ENCODE measurements at places on chromosomes 5 and 9. TPM values are rescaled to one million over a fixed set of nuclear protein-coding genes. Genes with fewer than 3 reads are reported as not detected.
A peak's percentile ranks its signal among the peaks of the same experiment; 100 is the strongest.

GRCh38 chr9:78031893-78032729 lies 500 bp upstream of the GNAQ start:
- peak; percentile 93 for DNase-seq

DNA sequence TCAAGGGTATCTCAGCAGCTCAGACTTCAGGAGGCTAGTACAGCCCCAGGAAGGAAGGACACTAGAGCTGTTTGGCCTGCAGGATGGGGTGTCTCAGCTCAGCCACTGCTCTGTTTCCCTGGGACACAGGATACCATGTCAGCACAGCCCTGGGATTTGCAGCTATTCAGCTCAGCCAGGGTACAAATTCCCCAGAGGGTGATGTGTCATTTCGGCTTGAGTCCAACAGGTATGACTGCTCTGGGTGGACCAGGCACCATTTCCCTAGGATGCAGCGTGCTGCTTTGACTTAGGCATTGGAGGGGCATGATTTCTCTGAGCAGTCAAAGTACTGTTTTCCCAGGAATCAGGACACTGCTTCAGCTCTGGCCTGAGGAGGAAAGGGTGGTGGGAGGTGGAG lies 130.1 kb downstream of the ARSB start:
- no peak for DNase-seq

DNA sequence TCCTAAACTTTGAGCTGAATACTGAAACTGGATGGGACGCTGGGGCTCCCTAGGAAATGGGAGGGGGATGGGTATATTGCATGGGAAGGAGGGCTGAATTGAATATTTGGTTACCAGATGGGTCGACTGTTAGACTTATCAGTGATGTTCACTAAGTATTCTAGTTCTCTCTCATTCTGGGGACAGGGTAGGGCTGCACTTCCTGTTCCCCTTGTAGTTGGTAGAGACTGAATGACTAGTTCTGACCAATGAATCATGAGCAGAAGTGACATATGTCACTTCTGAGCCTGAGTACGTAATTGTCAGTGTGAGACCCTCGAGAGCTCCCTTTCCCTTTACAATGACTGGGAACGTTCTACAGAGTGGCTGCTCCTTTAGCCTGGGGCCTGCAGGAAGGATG lies 55.5 kb upstream of the DMRT1 start:
- no peak for DNase-seq

GRCh38 chr9:105511446-105511845 lies 46.5 kb upstream of the FKTN start:
- DNase-seq = no peak

DNA sequence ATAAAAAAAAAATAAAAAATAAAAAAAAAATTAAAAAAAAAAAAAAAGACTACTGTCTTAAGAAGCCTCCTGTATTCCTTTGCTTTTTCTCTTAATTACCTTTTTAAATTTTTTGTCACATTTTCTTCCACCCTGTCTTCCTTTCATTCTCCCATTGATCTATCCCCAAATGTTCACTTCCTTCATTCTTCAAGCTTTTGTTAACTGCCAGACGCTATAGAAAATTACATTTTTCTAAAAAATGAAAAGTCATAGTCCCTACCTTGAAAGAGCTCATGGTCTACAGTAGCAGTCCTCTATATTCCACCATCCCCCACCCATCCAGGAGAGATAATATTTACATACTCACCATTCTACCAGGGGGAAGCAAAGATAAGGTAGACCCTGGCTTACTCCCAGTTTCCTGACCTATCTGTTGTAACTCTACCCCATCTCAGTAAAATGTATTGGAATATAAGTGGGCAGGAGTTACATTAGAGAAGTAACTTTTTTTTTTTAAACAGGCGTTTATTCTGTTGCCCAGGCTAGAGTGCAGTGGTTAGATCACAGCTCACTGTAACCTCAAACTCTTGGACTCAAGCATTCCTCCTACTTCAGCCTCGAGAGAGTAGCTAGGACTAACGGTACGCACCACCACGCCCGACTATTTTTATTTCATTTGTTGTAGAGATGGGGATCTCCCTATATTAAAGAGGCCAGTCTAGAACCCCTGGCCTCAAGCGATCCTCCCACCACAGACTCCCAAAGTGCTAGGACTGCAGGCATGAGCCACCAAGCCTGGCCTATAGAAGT lies 3.8 kb upstream of the PRKAA1 start:
- DNase-seq = no peak

- no peak for DNase-seq
Observed at GRCh38 chr5:174937201-174938123, 213.1 kb downstream of the MSX2 start.

- DNase-seq = no peak
Observed at GRCh38 chr9:16623989-16624743, 246.3 kb downstream of the BNC2 start.

DNA sequence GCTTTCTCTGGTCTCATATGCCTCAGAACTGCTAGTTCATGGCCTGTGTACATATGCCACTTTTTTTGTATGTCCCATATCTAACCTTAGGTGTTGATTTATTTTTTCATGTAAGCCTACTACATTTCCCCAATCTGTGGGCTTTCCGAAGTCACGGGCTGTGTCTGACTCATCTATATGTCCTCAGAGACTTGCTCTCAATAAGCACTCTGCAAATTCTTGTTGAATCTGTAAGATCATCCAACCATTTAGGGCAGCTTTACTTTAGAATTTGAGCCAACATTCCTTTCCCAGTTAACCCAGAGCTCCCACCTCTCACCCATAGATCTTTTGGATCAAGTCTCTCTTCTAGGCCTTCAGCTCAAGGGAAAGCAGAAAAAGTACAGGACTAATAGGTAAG lies 263.4 kb downstream of the SEC61B start:
- no peak for DNase-seq

DNA sequence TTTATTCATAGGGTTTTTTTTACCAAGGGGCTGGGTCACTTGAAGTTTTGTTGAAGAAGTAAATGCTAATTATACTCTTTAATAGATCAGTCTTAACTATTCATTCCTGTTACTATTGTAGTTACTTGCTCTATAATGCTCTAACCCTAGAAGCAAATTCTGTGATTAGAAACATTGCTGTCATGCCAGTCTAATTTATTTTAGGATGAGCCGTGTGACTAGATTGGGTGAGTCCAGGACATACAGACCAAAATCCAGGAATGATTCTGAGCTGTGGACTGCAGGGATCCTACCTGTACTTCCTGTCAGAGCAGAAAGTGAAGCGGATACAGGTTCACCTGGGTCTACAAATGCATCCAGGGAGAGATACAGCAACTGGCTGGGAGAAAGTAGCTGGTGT lies 757 bp upstream of the CCDC192 start:
- DNase-seq = no peak

GRCh38 chr5:53397141-53397757 lies 83.2 kb upstream of the FST start:
- DNase-seq = no peak

The PTGES gene
- total RNA-seq = 2.4 TPM

The NMUR2 gene
- 0.20 TPM for total RNA-seq

The FABP6 gene
- 3.3 TPM for total RNA-seq

Measured in left ventricle myocardium superior (tissue), 1 donor.